ENCODE measurements at places on chromosomes 13 and 19.

- no peak for DNase-seq
Observed at GRCh38 chr19:4930664-4931063, 21.4 kb downstream of the UHRF1 start.

DNA sequence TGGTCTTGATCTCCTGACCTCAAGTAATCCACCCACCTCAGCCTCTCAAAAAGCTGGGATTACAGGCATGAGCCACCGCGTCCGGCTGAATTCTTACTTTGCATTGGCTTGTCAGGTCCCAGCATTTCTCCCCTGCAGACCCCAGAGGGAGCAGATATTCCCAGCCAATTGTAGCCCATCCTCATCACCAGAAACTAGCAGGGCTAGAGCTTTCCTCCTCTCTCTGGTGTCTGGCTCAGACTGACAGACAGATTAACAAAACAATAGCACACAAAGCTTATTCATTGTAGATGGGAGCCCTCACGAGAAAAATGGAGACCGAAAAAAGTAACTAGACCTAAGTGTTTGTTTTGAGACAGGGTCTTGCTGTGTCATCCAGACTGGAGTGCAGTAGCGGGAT, 7.5 kb upstream of the MPV17L2 start:
- DNase-seq: no peak

GRCh38 chr19:19305696-19306095, 14.6 kb downstream of the SUGP1 start:
- no peak for DNase-seq

DNA sequence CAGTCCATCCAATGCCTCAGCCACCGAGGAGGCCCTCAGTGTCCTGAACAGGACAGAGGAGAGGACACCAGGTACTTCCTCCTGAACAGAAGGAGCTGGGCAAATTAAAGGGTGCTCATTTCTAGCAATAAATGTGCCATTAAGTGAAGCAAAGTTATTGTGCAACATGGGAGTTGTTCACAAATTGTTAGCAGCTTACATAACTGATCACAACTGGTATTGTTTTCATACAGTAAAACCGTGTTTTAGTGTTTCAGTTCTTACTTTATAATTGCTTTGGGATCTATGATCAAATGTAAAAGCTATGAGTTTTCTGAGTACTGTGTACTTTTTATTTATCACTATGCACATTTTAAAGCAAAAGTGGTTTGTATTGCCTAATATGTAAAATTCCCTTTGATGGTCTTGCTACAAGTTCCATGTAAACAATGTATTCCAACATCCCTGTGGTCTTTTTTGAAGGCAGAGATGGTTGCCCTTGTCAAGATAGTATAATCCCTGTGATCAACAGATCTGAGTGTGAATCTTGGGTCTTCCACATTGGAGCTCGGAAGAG, 263.1 kb downstream of the FGF14 start:
- DNase-seq: no peak

DNA sequence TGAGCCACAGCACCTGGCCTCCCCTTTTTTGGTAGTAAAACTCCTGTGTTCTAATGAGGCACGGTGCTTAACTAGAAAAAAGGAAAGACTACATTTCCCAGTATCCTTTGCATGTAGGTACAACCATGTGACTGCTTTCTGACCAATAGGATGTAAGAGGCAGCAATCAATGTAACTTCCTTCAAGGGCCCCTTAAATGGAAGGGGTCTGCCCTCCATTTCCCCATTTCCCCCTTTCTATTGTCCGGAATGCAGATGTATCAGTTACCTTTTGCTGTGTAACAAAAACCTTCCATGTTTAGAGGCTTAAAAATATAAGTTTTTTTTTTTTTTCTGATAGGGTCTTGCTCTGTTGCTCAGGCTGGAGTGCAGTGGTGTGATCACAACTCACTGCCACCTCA, 2.2 kb downstream of the GPR32 start:
- DNase-seq: no peak

- no peak for DNase-seq
Observed at GRCh38 chr13:30915691-30916541, 9.8 kb downstream of the MEDAG start.

- peak; percentile 64 for DNase-seq
Observed at GRCh38 chr19:5974721-5975387, 3.1 kb downstream of the RANBP3 start.

- peak; percentile 47 for DNase-seq
Observed at GRCh38 chr13:26011996-26012821, 39.6 kb downstream of the SHISA2 start.

GRCh38 chr13:59318320-59318930, 845.3 kb downstream of the DIAPH3 start:
- peak; percentile 75 for DNase-seq
